ENCODE measurements at places on chromosomes 6 and 20.

DNA sequence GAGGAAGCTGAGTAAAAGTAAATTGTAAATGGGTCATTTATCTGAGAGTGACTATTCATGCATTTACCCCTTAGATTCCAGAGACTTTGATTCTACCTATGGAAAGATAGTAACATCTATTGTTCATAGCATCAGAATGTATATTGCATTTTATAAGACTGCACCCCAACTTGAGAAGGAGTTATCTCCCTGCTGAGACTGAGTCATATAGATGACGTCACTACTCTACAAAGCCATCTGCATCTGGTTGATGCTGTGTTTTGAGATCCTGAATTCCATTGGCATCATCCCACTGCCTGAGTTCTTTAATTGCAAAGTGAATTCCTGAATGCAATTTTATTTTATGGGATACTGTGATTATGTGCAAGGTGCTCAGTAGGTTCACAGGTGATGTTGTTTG, 444.0 kb upstream of the SLC35B3 start:
- no peak for DNase-seq

DNA sequence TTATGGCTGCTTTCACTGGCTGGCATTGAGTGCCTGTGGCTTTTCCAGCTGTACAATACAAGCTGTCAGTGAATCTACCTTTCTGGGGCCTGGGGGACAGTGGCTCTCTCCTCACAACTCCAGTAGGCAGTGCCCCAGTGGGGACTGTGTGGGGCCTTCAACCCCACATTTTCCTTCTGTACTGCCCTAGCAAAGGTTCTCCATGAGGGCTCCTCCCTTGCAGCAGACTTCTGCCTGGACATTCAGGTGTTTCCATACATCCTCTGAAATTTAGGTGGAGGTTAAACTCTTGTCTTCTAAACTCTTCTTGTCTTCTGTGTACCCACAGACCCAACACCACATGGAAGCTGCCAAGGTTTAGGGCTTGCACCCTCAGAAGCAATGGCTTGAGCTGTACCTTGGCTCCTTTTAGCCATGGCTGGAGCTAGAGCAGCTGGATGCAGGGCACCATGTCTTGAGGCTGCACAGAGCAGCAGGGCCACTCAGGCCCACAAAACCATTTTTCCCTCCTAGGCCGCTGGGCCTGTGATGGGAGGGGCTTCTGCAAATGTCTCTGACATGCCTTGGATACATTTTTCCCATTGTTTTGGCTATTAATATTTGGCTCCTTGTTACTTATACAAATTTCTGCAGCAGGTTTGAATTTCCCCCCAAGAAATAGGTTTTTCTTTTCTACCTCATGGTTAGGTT, 9.6 kb downstream of the PEX7 start:
- DNase-seq = no peak

- DNase-seq = no peak
Measured at GRCh38 chr6:154239392-154239791, 117.2 kb downstream of the IPCEF1 start.

GRCh38 chr6:30991891-30992290, 8.4 kb downstream of the MUC21 start:
- no peak for DNase-seq

DNA sequence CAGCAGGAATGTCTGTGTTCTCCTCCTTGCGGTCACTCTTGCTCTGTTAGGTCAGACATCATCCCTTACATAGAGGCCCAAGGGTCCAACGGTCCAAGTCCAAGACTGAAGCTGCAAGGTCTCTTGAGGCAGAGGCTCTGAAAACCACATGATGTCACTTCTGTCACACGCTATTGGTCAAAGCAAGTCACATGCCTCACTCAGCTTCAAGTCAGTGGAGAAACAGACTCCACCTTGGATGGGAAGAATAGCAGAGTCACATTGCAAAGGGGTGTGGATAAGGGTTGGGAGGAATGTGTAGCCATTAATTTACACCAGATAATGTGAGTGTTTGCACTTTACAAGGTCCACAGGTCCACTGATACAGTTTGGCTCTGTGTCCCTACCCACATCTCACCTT, 17.5 kb downstream of the SLC52A3 start:
- DNase-seq = no peak

DNA sequence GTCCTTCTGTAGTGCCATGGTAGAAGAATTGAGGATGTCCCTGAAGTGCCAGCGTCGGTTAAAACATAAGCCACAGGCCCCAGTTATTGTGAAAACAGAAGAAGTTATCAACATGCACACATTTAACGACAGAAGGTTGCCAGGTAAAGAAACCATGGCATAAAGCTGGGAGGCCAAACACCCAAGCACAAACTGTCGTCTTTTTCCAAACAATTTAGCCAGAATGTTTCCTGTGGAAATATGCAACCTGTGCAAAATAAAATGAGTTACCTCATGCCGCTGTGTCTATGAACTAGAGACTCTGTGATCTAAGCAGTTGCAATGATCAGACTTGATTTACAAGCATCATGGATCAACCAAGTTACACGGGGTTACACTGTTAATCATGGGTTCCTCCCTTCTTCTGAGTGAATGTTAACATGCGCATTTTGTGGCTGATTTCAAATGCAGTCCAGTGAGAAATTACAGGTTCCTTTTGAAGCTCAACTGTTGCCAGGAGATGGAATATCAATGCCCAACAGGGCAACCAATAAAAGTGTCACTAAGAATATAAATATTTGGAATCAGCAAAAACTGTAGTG, 674.9 kb downstream of the GRIK2 start:
- no peak for DNase-seq

- no peak for DNase-seq
Measured at GRCh38 chr20:36228770-36229169, 7.5 kb upstream of the AAR2 start.

DNA sequence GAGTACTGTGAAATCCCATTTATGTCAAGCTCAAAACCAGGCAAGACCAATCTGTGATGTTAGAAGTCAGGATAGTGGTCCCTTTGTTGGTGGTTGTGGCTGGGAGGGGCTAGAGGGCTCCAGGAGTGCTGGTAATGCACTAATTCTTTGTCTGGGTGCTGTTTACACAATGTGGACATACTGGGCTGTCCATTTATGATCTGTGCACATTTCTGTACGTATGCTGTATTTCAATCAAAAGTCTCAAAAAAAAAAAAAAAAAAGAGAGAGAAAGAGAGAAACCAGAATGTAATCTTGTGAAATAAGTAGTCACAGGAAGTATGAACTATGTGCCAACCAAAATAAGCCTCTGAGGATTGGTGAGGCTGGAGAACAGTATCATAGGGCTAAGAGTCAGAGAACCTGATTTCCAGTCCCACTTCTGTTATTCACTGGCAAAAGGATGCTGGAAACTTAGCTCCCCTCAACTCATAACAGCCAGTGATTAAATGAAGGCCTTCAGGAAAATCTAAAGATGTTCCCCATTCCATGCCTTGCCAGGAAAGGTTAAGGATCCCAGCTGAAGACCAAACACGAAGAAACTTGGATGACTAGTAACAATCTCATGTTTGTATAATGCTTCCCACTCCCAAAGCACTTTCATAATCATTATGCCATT, 19.6 kb upstream of the TRAM2 start:
- no peak for DNase-seq

GRCh38 chr6:3542032-3542640, 85.3 kb upstream of the SLC22A23 start:
- DNase-seq = no peak

DNA sequence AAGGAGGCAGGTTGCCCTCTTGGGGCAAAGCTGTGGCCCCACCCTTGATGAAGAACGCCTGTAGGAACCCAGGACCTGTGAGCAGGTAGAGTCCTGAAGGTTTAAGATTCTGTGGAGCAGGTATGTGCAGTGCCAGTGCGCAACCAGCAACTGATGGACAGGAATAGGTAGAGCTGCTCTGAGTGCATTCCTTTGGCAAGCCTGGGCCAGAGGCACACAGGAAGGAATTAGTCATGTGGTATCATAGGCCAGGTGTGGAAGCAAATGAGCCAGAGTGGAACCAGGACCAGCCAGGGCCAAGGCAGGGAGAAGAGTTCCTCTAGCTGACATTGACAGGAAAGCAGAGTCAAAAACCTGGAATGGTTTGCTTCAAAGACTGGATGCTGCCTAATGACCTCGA, 1.4 kb upstream of the KHDC1 start:
- no peak for DNase-seq

- peak; percentile 67 for DNase-seq
Measured at GRCh38 chr20:45290677-45291355, 15.8 kb upstream of the RBPJL start.

- no peak for DNase-seq
Measured at GRCh38 chr20:8424010-8424409, 291.9 kb downstream of the PLCB1 start.

DNA sequence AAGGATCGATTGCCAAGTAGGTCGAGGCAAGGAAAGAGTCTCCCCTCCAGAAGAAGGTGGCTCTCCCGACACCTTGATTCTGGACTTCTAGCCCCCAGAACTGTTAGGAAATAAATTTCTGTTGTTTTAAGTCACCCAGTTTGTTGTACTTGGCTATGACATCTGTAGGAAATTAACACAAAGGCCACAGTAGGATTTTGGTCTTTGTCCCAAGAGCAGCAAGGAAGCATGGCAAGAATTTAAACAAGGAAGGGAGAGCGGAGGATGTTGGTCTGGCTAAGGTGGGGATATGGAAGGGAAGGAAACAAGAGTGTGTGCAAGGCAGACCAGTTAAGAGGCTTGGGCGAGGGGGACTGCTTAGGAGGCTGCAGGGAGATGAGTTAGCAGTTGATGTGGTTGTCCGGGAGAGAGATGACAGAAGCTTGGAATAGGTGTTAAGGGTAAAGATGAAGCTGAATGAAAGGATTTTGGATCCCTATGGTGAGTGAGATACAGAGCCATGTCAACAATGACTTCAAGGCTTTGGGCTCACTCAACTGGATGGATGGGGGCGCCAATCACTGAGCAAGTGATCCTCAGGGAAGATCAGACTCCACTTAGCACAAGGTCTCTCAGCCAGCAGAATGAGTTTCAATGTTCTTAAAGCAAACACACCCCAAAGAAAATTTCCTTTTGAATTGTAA, 140.5 kb upstream of the ZNF217 start:
- no peak for DNase-seq

DNA sequence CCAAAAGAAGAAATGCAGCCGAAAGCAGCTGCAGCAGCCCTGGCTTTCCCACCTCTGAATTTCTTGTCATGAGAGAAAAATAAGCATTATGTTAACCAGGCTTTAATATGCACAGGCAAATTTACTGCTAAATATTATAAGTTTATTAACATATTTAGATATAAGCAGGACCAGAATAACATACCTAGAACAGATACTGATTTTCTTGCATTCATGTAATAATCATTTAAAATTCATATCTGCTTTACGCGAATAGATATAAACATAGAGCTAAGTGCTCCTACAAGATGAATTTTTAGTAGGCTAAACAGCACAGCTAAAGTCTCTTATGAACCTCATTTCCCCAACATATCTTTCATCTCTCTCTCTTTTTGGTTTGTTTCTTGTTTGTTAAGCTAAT, 14.7 kb downstream of the CD93 start:
- DNase-seq = no peak

GRCh38 chr20:37358366-37359150, 12.6 kb downstream of the SRC start:
- DNase-seq = peak; percentile 8

DNA sequence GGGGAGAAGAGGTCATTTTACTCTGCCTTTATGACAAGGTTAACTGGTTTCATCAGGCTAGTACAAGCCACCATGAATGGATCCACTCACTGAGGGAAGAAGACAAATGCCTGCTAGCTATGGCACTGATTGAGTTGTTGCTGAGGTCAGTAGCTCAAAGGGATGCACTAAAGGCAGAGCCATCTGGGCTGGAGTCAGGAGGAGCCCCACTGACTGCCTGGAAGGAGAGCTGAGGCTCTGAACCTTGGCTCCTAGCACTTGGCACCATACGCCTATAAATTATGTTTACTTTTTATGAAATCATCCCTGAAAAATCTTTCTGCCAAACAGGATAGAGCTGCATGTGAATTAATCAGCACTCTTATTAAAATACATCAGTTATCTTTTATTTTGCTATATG, 104.6 kb downstream of the DTD1 start:
- DNase-seq = no peak

GRCh38 chr6:139760128-139760527, 385.7 kb upstream of the CITED2 start:
- no peak for DNase-seq

GRCh38 chr6:41059556-41059955, 6.6 kb downstream of the APOBEC2 start:
- no peak for DNase-seq

DNA sequence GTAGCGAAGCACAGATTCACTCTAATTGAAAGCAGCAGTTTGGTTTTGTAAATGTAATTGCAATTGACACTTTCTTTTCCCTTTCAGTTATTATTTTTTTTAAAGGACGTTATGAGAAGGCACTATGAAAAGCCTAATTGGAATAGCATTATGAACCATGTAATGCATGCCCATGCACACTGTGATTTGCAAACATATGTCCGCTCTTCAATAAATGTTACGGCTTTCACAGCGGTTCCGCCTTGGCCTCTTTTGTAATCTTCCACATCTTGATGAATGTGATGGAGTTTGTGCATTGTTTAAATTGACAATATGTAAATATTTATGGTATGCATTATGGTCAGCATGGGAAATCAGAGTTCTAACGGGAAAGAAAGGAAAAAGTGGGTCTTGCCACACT, 61.3 kb downstream of the SAMD5 start:
- DNase-seq = no peak

DNA sequence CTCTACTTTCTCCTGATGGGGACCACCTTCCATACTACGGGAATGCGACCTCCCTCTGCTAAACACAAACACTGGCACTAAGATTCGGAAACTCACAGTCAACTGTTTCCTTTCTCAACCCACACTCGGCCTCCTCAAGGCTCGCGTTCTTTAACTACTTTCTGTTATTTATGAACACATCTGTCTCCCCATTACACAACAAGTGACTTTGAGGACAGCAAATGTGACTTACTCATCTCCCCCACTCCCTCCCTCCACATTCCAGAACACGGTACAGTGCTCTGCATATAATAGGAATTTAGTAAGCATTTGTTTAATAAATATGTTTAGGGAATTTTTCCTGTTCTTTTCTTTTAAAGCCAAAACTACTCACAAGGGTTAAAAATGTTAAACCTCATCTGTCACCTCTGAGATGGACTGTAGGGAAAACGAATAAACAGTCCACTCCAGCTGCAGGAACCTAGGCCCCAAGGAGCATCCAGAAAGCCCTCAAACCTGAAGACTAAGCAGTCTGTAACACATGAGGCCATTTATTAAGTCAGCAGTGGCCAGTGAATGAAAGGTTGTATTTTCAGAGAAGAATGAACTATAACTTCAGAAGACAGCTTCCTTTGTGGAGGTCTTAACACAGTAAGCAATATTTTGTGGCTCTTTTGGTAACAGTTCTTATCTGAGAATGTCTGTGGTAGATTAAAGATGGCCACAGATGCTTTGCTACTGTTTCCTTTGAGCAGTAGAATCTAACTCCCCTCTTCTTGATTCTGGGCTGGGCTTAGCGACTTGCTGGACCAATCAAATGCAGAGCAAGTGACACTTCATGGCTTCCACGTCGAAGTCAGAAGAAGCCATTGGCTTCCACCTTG, 209.6 kb upstream of the DTNBP1 start:
- no peak for DNase-seq

GRCh38 chr6:159953091-159953601, 15.7 kb upstream of the IGF2R start:
- DNase-seq = no peak
